Amniotic epithelial cell (primary cell): ENCODE measurements at places on chromosomes 13 and 19.
A peak's percentile ranks its signal among the peaks of the same experiment; 100 is the strongest.

DNA sequence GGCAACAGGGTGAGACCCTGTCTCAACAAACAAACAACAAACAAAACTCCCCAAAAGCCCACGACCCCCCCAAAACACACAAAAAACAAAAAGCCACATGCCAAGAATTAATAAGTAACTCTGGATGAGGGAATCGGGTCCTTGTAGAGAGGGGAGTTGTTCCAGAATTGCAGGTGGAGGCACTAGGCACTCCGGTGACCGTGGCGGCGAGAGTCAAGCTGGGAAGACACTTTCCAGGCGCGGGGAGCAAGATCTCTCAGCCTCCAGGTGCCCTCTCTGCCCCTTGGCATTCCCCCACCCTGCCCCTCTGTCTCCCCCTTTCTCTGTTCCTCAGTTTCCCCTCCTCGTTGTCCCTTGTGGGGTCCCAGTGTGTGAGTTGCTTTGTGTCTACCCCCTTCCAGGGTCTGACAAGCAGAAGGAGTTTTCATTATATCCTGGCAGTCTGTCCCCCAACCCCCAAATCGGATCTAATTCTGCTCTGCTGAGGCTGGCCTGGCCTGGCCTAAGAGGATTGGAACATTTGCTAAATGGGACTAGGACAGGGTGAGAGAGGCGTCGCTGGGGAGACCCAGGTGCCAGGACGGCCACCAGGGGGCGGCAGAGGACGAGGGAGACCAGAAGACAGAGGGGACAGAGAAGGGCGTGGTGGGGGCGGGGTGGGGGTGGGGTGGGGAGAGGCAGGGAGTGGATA lies 8.3 kb upstream of the CRX start:
- peak; percentile 20 for DNase-seq

DNA sequence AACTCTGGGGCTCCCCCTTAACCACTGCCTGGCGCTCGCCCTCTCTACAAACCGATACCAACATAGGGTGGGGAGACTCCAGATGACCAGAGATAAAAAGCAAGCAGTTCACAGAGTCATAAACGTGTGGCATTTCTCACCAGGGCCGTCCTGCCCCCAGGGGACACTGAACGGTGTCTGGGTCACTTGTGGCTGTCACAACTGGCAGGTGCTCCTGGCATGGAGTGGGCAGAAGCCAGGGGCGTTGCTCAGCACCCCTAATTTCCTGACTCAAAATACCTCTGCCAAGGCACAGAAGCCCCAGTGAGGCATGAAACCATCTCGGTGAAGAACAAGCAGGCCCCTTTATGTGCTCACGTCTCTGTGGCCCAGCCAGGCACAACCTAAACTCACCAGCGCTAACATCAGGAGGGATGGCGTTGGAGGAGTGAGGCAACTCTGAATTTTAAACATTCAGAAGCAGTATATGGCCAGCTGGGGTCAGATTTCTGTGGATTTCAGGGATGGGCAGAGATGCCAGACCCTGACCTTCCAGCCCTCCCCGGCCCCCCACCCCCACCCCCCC lies 1.8 kb downstream of the PIP5K1C start:
- DNase-seq = peak; percentile 44

GRCh38 chr19:10535613-10536012 lies 8.1 kb upstream of the ATG4D start:
- DNase-seq = peak; percentile 51

- DNase-seq = peak; percentile 46
Observed at GRCh38 chr19:58544591-58545285, 874 bp downstream of the TRIM28 start.

- DNase-seq = no peak
Observed at GRCh38 chr13:42656958-42657357, 83.0 kb downstream of the TNFSF11 start.

GRCh38 chr19:50893047-50893736 lies 18.0 kb downstream of the KLK4 start:
- no peak for DNase-seq

- DNase-seq = no peak
Observed at GRCh38 chr19:5585461-5586299, 17.9 kb upstream of the TINCR start.

GRCh38 chr13:51262501-51263211 lies 40.5 kb downstream of the FAM124A start:
- DNase-seq = no peak

DNA sequence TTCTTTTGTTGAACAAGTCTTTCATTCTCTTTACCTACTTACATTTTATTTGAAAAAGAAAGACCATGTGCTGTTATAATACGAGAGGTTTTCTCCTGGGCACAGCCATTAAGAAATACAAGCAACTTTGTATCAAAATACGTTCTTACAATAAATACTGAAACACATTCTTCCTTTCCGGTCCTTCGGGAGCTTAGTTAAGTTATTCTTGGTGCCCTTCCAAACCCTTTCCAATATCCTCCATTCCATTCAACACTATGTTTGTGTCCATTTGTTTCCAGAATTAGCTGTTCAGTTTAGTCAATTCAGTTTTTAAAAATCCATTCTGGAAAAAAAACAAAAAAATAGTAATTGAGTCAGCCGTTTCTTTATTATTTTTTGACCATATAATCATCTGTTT lies 746.8 kb upstream of the SLC10A2 start:
- DNase-seq = no peak

DNA sequence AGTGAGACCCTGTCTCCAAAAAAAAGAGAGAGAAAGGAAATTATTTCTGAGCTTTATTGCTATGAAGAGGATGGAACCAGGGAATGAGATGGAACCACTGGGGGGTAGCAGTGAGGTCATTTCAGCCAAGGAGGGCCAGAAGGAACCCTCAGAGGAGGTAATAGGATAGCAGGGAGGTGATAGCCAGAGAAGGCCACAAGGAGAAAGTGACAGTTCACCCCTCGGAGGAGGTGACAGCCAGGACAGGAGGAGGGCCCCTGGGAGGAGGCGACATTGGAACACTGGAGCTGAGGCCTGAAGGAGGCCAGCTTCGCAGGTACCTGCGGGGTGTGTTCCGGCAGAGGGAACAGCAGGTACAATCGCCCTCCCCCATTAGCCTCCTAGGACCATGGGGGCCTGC lies 675 bp upstream of the PGPEP1 start:
- DNase-seq = peak; percentile 17

GRCh38 chr13:51134763-51135365 lies 23.8 kb upstream of the C13orf42 start:
- no peak for DNase-seq

GRCh38 chr13:100773429-100773828 lies 98.8 kb upstream of the TMTC4 start:
- no peak for DNase-seq

- DNase-seq = no peak
Observed at GRCh38 chr13:24683838-24684599, 3.8 kb downstream of the ATP12A start.

- no peak for DNase-seq
Observed at GRCh38 chr19:40599902-40600569, 1.1 kb upstream of the LTBP4 start.

GRCh38 chr19:39139305-39139874 lies 13.8 kb downstream of the PAK4 start:
- DNase-seq = peak; percentile 83

DNA sequence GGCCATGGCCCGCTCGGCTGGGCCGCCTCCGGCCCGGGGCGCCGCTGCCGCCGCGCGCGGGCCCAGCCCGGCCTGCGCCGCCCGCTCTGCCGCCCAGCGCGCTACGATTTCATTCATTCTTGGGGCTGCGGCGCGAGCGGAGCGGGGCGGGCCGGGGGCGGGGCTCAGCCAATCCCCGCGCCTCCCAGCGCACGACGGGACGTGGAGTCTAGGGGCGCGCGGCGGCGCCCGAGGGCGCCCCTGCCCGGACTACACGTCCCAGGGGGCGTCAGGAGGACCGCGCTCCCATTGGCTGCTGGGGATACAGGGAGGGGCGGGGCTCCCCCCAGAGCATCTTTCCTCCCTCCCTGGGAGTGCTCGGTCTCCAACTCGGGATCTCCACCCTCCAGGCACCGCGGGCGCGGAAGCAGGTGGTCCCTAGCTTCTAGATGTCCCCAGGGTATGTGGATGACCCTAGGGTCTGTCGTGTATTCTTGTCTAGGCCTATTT lies 5.6 kb upstream of the DPF1 start:
- DNase-seq = peak; percentile 85
